ENCODE measurements at places on chromosomes 11 and 22. TPM values are rescaled to one million over a fixed set of nuclear protein-coding genes. Genes with fewer than 3 reads are reported as not detected.

Gene RAG2
- not detected for total RNA-seq

Gene RAG1
- total RNA-seq, result 0.73 TPM

Gene ZNRF3
- total RNA-seq, result 0.89 TPM

DNA sequence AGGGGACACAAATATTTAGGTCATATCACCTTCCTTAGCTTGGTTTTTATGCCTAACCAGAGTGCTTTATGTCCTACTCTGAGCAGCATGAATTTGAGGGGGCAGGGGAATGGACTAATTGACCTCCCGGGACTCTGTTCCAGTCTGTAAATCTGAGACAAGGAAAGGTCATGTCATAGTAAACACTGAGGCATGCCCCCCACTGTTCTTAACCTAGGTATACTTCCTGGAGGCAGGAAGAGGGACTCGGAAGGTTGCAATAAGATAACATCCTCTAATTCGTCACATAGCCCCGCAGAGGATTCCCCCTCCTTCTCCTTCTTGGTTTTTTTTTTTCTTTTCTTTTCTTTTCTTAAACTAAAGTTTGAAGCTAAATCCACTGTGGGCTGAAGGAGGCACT, 540.3 kb upstream of the CADM1 start:
- no peak overlapping the region for H3K27ac ChIP-seq
- no peaks in the 10 kb centered on the region for H3K27me3 ChIP-seq
- H3K4me1 ChIP-seq, result no peaks in the 10 kb centered on the region
- no peak for DNase-seq

GRCh38 chr11:129270446-129270845, 78.3 kb upstream of the ARHGAP32 start:
- H3K4me1 ChIP-seq, result no peaks in the 10 kb centered on the region
- H3K27me3 ChIP-seq, result no peaks in the 10 kb centered on the region
- no peak overlapping the region for H3K4me3 ChIP-seq
- H3K36me3 ChIP-seq, result no peaks in the 10 kb centered on the region

DNA sequence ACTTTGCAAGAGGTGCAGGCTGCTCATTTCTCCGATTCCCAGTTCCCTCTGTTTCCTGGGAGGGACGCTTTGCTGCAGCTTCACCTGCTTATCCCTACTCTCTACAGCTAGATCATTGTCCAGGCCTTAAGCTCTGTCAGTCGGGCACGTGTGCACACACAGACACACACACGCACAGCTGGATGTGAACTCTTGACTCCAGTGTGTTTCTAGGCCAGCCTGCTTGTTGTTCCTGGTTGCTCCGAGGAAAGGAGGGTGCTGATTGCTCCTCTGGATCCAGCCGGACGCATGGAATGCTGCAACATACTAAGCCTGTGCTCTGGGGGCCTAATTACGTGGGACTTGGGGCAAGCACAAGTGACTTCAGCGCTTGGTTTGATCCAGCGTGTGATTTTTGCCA, 19.7 kb downstream of the ZNRF3 start:
- no peak overlapping the region for H3K4me3 ChIP-seq
- no peaks in the 10 kb centered on the region for H3K27me3 ChIP-seq
- H3K36me3 ChIP-seq, result no peaks in the 10 kb centered on the region
- no peak overlapping the region for H3K27ac ChIP-seq
- H3K4me1 ChIP-seq, result peaks cover 13% of the 10 kb centered on the region
- no peak for DNase-seq

- H3K4me3 ChIP-seq, result no peak overlapping the region
- DNase-seq, result no peak
- H3K4me1 ChIP-seq, result no peaks in the 10 kb centered on the region
Observed at GRCh38 chr11:108340973-108341372, 118.1 kb downstream of the ATM start.
